ENCODE measurements at places on chromosomes 1 and 21.

DNA sequence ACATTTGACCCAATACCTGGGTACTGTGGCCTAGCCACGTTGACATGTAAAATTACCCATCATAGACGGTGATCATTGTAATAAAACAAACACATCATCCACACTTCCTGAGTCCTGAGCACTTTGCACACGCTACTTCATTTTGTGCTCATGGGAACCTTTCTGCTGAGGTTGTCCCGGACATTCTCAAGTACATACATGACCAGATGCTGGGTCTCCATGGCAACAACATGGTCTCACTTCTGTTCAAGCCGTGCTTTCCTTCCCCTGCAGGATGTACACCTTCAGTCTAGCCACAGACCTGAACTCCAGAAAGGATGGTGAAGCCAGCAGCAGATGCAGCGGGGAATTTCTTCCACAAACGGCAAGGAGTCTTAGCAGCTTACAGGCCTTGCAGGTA, 22.7 kb downstream of the UBASH3A start:
- no peak for DNase-seq

DNA sequence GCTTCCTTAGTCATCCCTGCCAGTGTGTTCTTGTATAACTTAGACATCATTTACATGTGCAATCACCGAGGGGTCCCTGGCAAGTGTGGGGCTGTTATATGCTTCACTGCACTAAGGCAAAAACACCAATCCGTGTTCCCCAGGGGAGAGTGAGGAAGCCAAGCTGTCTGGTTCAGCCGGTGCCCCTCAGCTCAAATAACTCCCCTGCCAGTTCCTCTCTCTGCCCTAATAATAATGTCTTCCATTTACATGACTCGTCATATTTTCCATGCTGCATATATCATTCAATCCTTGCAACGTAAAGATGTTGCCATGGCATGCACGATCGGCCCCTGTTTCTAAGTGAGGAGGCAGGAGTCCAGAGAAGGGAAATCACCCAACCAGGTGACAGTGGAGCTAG, 24.4 kb upstream of the NDC1 start:
- no peak for DNase-seq

GRCh38 chr1:41719590-41719989, 199.1 kb downstream of the HIVEP3 start:
- no peak for DNase-seq

- no peak for DNase-seq
Measured at GRCh38 chr21:31543191-31543590, 116.3 kb upstream of the SOD1 start.

DNA sequence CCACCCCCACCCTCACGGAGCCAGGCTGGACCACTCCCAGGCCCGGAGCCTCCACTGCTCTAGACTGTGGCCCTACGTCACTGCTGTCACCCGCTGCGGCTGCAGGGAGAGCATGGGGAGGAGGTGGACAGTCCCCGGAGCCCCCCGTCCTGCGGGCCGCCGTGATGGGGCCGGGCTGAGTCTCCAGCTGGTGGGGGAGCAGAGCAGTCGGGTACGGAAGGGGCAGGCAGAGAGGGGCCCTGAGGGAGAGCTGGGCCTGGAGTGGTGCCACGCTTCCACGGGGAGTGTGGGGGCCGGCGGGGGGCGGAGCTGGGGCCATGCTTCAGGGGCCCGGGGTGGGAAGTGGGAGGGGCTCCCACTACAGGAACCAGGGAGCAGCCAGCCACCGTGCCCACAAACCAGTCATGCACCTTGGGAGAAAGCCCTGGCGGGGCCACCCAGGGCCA, 98.9 kb upstream of the KCNK1 start:
- no peak for DNase-seq

GRCh38 chr1:222923506-222923905, 108.7 kb downstream of the DISP1 start:
- DNase-seq = no peak

DNA sequence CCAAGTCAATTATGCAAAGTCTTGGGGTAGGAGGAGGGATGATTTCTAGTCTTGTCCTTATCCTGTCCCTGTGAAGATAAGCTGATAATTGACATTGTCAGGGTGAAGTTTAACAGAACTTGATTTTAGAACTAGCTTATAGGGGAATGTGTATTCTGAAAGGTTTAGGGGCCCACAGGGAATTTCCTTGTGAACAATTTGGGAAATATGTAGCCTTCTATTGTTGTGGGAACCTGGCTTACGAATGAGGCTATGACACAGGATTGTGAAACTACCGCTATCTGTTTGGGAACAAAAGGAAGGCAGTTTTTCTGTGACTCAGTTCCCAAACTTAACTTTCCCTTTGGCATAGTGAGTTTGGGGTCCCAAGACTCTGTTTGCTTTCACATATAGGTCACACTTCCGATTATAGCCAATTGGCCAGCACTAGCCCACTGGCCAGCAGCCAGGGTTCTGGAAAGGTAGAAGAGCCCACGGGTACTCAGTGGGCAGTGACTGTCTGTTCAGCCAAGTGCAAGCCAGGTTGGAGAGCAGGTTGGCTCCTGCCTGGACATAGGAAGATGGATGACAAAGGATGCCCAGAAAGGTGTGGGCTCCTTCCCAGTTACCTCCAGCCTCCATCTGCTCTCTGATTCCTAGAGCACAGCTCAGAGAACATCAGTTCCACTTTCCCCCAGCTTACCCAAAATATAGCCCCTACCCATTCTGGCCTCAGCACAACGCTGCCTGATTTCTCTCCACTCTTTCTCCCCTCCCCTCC, 35.5 kb downstream of the H3-3A start:
- peak; percentile 52 for DNase-seq

- DNase-seq = no peak
Measured at GRCh38 chr1:71914626-71915025, 367.7 kb downstream of the NEGR1 start.

- no peak for DNase-seq
Measured at GRCh38 chr1:18927082-18927653, 24.8 kb upstream of the ALDH4A1 start.

GRCh38 chr1:92118826-92119225, 38.7 kb downstream of the BTBD8 start:
- no peak for DNase-seq

DNA sequence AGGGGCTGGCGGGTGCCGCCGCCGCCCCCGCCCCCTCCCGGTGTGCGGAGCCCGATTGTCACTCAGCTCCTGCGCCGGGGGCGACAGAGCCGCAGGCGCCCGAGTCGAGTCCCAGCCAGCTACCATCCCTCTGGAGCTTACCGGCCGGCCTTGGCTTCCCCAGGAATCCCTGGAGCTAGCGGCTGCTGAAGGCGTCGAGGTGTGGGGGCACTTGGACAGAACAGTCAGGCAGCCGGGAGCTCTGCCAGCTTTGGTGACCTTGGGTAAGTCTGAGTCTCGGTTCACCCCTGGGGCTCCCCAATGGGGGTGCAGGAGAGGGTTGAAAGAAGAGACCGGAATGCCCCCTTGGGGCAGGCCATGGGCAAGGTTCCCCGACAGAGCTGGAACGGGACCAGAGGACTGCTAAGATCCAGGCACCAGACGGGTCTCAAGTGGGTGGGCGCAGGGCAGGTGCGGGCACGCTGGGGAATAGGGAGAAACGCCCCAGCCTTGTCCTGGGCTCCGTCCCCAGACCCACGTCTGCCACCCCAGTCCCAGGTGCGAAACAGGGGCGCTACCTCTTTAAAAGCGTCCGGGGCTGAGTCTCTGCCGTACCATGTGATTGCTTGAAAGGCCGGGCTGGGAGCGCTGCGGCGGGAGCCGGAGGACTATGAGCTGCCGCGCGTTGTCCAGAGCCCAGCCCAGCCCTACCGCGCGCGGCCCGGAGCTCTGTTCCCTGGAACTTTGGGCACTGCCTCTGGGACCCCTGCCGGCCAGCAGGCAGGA, at the start of gene ADORA1:
Gene ADORA1 (plus strand): TSS at position 61 of the 765 bp plus-strand sequence. CDS start 1,116 bp downstream, outside the sequence.
- DNase-seq = peak; percentile 87
